ENCODE measurements at places on chromosomes 16 and 17.

- no peak for DNase-seq
Observed at GRCh38 chr16:58753711-58754134, 19.6 kb upstream of the GOT2 start.

- no peak for DNase-seq
Observed at GRCh38 chr16:11210260-11210659, 45.7 kb downstream of the SOCS1 start.

DNA sequence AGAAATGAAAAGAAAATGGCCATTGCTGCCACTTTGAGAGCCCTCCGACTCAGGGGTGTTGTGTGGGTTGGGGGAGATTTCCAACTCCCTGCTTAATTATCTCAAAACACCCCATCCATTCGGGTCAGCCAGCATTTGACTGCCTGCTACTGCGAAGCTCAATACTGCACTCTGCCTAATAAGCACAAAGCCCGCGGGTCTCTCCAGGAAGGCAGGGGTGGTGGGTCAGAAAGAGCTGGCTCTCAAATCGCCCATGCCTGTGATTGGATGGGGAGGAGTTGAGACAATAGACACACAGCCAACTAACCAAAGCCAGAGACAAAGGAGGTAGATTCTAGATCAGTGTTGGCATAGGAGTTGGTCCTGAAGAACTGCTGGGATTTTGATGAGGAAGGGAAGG, 2.3 kb upstream of the XAF1 start:
- DNase-seq: no peak

- no peak for DNase-seq
Observed at GRCh38 chr16:1351215-1351581, 480 bp downstream of the TSR3 start.

DNA sequence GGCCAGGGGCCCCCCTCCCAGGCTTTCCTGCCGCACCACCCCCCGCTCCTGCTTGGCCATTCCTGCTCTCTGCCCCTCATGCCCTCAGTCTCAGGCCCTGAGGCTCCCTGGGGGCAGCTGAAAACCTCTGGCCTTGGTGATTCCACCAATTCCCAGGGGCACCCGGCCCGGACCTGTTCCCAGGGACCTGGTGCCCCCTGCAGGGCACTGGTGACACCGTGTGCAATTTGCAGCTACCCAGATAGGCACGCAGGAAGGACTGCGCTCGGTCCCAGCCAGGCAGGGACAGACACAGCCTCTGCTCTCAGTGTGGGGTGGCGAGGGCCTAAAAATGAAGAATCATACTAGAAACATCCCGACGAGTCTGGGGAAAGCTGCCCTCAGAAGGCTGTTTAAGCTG, 13.4 kb downstream of the WFDC1 start:
- DNase-seq: peak; percentile 72

- DNase-seq: no peak
Observed at GRCh38 chr16:13940397-13940933, 20.5 kb downstream of the ERCC4 start.

- DNase-seq: no peak
Observed at GRCh38 chr16:11391576-11391975, 46.3 kb downstream of the RMI2 start.

DNA sequence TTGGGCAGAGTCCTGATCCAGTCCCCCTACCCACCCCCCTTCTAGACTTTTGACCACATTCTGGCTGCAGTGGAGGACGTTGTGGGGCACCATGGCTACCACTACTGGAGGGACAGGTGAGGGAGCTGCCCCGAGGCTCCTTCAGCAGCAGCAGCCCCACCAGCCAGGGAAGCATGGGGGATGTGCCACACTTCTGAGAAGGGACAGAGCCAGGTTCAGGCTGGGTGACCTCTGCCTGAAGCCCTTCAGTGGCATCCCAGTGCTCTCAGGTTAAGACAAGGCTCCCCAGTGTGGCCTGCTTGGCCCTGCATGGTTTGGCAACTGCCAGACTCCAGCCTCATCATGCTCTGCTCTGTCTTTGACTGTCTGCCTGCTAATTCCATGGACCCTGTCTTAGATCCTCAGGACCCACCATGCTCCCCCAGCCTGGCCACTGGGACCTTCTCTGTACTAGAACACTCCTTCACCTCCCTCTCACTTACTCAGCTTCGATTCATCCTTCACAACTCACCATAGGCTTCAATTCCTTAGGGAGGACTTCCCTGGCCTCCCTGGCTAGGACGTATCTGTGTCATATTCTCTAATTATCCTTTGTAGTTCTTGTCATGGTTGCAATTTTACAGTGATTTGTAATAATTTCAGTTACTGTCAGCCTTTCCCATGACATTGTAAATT, 8.8 kb downstream of the SLC9A5 start:
- DNase-seq: no peak

DNA sequence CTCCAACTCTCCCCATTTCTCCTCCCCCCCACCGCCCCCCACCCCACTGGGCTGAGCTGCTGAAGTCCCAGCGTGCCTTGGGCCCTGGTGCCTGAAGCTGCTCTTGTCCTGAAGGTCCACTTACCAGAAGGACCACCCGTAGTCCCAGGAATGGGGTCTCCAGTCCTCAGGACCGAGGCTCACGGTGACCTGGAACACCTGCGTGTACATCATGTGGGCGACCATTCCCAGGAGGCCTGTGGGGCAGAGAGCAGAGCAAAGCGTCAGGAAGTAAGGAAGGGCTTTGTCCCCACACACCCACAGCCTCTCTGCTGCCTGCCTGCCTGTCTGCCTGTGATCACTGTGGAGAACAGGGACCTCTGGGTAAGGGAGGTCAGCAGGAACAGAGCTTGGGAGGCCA, 218.7 kb downstream of the GSG1L start:
- DNase-seq: peak; percentile 35

- DNase-seq: no peak
Observed at GRCh38 chr17:63262751-63263476, 183.2 kb downstream of the CYB561 start.

GRCh38 chr17:40108970-40109824, 8.8 kb upstream of the NR1D1 start:
- DNase-seq: peak; percentile 45

DNA sequence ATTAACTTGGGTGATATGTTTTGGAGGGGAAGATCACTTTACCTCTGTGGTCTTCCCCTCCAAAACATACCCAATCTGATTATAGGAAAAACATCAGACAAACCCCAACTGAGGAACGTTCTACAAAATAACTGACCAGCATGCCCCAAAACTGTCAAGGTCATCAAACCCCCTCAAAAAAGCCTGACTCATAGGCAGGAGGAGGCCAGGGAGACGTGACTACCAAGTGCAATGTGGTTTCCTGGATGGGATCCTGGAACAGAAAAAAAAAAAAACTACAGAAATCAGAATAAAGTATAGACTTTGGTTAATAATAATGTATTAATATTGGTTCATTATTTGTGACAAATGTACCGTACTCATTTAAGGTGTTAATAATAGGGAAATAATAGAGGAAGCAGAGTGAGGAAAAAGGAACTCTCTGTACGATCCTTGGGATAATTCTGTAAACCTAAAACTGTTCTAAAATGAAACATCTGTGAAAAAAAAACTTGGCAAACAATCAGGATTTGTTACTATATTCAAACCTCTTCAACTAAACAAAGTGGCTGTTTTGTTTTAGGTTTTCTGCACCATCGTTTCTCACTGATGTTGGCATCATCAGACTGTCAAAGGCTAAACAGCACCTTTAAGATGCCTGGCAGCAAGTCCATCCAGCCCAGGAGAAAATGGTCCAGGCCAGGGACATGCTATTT, 266.7 kb upstream of the SDK2 start:
- peak; percentile 22 for DNase-seq

DNA sequence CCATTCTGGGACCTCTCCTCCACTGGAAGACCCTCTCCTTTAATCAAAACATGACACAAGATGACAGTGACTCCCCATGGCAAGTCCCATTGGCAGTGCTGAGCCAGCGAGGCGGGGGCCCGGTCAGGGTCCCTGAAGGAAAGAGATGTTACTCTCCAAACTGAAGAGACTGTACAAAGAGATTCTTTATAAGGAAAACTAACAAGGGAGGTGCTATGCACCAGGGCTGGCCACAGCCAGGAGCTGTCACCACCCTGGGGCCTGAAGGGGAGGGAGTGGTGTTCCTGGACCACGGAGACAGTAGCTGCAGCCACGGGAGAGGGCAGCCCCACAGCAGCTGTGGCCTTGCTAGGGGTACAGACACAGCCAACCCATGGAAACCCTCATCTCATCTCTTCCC, 123.1 kb downstream of the XYLT1 start:
- no peak for DNase-seq

DNA sequence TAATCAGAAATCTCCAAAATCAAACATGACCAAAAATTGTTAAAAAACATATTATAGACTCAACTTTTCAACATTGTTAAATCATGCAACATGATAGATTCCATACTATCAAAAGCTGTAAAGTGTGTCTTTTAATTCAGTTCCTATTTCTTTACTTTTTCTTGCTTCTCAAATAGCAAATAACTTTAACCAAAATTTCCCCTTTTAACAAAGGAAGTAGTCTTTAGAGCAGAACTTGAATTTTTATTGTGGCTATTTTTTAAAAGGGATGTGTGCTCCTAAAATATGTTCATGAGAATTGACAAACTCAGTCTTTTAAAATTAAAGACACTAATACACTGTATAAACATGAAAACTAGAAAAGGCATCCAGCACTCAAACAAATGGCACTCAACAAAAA, 49.1 kb downstream of the SPAG9 start:
- DNase-seq: no peak

DNA sequence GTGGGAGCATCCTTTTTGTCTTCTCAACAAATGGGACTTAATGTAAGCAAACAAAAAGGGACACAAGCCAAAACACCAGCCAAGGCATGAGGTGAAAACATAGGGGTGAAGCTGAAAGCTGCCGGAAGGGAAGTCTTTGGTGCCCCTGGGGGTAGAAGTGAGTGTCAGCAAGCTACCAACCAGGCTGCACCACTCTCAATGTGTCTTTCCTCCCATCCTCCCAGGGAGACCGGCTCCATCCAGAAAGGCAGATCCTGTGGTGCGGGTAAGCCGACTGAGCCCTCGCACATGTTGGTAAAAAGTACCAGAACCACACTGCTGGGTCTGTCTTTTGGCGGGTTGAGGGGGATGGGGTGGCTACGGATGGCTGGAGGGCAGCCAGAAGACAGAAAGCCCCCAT, 52.0 kb upstream of the SREBF1 start:
- DNase-seq: peak; percentile 74

GRCh38 chr16:71524566-71525553, 1.4 kb upstream of the CHST4 start:
- DNase-seq: no peak

DNA sequence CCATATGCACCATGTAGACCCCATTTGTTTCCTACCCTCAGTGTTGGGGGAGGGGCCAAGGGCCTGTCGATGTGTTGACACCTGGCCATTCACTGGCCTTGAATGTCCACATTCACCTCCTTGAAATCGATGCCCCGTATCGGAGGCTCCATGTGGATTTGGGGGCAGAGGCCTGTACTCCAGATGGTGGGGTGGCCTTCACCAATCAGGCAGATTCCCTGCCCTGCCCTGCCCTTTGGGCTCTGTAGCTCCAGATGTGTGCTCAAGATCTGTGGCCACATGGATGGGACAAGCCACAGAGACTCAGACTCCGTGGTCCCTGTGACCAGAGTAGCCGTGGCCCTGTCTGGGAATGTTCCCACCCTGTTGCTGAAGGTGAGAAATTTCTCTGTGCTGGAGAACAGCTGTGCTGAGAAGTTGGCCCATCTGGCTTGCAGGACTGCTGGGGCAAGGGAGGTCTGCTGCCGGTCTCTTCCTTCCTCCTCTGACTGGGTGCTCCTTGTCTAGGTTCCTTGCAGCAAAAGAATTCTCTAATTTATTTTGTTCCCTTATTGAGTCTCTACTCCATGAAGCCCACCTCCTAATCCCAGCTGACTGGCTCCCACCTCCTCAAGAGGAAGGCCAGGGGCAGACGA, 221.3 kb downstream of the SEC14L1 start:
- no peak for DNase-seq

- DNase-seq: no peak
Observed at GRCh38 chr17:15411384-15412198, 55.8 kb downstream of the CDRT4 start.

GRCh38 chr17:42476411-42476810, 17.7 kb downstream of the ATP6V0A1 start:
- DNase-seq: no peak

GRCh38 chr17:39271546-39271945, 45.8 kb upstream of the STAC2 start:
- no peak for DNase-seq

DNA sequence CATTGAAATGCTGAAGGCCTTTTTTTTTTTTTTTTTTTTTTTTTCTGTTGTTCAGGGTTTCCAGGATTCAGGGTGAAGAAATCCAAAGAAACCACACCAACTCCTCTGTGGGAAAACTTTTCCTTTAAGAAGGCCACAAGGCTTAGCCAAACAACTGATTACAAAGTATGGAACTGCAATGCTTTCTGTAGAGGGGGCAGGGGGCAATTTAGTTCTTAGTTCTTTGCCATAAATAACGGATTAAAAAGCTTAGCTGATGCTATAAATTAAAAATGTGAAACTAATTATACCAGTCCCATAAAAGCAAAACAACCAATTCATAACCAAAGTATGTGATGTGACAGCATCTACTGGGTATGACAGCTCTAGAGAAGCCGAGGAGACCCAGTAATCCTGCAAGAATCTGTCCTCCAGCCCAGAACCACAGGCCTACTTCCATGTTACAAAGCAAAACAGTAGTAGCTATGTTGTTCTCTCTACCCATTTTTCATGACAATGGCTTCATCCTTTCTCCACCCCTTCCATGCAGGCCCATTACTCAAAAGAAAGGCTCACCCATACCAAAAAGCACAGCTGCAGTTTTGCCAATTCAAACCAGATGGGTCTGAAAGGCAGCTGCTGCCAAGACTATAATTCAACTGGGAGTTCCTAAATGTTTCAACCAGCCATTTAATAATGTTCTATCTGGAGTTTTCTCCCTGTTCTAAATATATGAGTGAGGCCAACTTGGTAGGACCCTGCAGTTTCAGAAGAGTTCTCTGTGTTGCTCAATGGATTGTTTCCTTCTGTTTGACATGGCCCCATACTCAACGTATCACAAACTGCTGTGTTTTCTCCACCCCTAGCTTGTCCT, 167.1 kb upstream of the ZFHX3 start:
- DNase-seq: no peak

GRCh38 chr16:66862023-66862520, 17.9 kb downstream of the CA7 start:
- DNase-seq: no peak

DNA sequence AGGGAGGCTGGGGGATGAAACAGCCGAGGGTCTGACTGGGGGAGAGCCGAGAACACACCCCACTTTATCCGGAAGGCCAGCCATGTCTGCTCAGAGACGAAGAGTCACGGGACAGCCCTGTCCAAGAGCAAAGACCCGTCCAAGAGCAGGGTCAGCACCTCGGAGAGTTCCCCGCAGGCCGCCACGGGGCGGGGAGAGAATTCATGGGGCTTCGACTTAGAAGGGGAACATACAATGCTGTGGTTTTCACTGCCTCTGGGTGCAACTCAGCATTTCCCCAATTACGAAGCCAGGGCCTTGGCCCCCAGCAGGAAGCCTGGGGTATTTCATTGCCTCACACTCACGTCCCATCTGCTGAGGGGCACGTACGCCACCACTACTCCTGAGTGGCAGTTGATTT, 59.3 kb downstream of the JPH3 start:
- peak; percentile 84 for DNase-seq
